ENCODE measurements at places on chromosomes 7 and 10.

GRCh38 chr10:92593619-92594588 is 974 bp downstream of the KIF11 start:
- DNase-seq, result no peak

DNA sequence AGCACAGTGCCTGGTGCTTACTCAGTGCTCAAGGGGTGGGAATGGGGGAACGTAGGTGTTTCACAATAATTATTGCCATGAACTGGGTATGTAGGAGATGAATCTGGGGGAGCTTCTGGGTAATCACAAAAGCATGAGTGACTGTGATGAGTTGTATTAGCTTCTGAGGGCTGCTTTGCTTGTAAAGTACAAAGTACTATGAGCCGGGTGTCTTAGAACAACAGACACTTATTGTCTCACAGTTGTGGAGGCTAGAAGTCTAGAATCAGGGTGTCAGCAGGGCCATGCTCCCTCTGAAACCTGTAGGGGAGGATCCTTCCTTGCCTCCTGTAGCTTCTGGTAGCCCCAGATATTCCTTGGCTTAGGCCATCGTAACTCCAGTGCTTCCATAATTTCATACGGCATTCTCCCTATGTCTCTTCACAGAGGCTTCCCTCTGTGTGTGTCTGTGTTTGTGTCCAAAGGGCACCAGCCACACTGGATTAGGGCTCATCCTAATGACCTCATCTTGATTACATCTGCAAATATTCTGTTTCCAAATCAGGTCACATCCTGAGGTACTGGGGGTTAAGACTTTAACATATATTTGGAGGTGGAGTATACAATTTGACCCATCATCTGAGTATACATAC is 84.8 kb upstream of the AGBL3 start:
- DNase-seq, result no peak

DNA sequence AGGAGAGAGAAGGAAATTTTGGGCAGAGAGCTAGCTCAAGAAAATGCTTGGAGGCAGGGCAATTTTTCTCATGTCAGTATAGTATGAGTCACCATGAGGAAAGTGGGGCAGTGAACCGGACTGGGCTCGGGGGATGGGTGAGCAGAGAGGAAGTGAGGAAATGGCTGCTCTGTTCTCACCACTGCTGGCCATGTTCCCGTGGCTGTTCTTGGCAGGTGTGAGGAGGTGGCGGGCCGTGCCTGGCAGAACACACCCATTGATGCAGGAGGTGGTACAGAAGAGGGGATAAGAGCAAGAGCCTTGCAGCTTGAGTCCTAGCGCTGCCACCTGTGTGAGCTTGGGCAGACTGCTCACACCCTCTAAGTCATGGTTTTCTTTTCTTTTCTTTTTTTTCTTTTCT is 304.4 kb upstream of the LYZL1 start:
- no peak for DNase-seq

- no peak for DNase-seq
These were observed 52.5 kb upstream of the NKX6-2 start for GRCh38 chr10:132838346-132838970.

DNA sequence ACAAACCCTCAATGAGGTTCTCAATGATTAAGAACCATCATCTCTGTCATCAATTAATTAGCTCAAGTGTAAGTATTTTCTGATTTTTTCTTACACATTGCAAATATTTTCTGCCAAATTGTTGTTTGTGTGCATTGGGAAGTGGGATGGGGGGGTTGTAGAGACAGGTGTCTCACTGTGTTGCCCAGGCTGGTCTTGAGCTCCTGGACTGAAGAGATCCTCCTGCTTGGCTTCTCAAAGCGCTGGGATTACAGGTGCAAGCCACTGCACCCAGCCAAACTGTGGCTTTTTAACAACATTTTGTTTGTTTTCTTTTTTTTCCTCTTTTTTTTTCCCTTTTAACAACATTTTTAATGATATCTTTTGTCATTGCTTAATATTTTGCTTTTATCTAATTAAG is 87.5 kb downstream of the AKR1D1 start:
- no peak for DNase-seq

- no peak for DNase-seq
These were observed 625.5 kb upstream of the GALNT17 start for GRCh38 chr7:70506434-70506833.

DNA sequence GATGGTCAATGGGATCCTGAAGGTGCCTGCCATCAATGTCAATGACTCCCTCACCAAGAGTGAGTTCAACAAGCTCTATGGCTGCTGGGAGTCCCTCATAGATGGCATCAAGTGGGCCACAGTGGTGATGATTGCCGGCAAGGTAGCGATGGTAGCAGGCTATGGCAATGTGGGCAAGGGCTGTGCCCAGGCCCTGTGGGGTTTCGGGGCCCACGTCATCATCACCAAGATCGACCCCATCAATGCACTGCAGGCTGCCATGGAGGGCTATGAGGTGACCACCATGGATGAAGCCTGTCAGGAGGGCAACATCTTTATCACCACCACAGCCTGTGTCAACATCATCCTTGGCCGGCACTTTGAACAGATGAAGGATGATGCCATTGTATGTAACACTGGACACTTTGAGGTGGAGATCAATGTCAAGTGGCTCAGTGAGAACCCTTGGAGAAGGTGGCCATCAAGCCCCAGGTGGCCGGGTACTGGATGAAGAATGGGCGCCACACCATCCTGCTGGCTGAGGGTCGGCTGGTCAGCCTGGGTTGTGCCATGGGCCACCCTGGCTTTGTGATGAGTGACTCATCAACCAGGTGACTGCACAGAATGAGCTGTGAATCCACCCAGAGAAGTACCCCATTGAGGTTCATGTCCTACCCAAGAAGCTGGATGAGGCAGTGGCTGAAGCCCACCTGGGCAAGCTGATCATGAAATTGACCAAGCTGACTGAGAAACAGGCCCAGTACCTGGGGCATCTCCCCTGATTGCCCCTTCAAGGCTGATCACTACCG is 63.0 kb upstream of the ANTXRL start:
- no peak for DNase-seq

- no peak for DNase-seq
These were observed 14.8 kb downstream of the TLX1 start for GRCh38 chr10:101145750-101146391.

GRCh38 chr10:127561647-127562046 is 12.5 kb downstream of the NPS start:
- DNase-seq, result no peak

DNA sequence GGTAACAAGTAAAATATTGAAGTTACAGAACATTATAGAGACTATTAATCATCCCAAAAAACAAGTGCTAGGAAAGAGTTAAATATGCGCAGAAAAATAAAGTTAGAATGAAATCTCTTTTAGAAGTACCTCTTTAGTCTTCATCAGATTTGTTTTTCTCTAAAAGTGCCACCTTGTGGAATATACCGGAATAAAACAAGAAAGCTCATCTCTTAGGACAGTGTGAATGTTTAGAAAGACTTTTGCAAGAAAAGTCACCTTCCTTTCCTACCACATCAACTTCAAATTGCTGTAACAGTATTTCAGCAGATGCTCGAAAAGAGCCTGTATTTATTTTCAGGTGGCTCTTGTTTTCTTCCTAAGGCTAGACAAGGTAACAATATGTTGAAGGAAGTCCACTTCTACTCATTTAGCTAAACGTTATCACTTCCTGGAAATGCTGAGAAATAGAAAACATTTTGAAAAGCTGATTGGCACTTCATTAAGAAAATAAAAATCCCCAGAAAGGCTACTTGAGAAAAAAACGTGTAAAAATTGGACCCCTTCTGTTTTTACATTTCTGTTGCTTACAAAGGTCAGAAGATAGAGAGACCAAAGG is 19.8 kb upstream of the FAM133B start:
- no peak for DNase-seq

DNA sequence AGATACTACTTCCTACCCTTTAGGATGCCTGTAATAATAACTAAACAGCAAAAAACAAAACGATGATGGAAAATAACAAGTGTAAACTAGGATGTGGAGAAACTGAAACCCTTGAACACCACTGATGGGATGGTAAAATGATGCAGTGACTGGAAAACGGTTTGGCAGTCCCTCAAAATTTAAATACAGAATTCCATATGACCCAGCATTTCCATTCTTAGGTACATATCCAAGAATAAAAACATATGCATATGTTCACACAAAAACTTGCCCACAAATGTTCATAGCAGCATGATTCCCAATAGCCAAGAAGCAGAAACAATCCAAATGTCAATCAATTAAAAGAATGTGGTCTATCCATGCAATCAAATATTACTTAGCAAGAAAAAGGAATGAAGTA is 25.8 kb downstream of the SMURF1 start:
- DNase-seq, result no peak

DNA sequence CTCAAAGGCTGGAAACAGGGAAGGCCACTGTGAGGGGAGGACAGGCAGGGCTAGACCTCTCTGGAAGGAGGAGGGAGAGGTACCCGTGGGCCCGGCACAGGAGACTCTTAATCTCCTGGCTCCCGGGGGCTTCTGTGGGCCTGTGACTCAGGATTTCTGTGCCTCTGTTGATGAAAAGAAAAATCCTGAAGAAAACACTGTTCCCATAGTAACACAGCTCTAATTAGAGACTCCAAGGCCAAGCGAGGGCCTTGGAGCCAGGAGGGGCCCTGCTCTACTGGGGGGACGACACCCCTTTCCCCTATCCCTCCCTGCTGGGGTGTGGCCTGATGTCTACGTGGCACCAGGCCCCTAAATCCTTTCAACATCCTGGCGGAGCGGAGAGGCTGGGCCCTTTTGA is 174.1 kb upstream of the TNRC18 start:
- no peak for DNase-seq

- no peak for DNase-seq
These were observed 287 bp downstream of the DCLRE1A start for GRCh38 chr10:113853578-113854012.

- no peak for DNase-seq
These were observed 200.9 kb downstream of the FAM107B start for GRCh38 chr10:14573666-14574261.

DNA sequence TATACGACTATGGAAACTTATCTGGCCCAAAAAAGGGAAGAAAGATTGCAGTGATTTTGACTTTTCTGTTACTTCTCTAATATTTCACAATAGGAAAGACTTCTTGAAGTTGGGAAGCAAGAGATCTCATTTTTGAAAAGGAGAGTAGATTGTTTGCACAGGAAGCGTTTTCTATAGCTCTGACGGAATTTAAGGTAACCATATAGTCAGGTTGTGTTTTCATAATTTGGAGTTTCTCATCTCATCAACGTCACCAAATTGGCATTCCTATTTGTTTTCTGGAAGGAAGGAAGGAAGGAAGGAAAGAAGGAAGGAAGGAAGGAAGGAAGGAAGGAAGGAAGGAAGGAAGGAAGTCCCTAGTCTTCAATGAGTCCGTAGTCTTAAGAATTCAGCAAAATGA is 732.0 kb downstream of the XPNPEP1 start:
- DNase-seq, result no peak

DNA sequence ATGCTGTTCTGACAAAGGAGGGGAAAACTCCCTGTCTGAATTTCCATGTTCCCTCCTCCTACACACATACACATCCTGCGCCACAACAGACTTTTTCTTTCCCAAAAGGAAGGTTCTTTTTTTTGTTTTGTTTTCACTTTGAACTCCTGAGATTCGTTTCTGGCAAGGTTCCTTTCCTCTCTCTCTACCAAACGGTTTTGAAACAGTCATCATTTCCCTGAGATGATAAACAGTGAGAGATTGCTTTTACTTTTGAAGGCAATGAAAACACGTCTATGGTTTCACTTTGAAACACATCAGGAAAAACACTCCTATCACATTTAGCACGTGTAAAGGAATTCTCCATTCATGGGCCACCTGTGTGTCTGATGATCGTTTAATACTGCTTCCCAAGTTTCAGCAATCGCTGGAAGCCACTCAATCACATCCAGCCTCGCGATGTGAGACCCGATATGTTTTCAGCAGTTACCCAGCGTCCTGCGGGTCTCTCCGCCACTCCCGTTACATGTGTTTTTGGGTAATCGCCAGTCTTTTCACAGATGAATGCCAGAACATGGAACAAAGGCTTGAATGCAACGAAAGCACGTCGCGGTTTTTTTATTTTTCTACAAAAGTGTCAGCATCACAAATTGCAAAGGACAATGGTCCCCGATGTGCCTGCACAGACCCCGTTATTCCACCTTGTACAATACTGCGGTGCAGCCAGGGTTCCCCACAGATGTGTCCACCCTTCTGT is 62.8 kb upstream of the CUX1 start:
- no peak for DNase-seq

GRCh38 chr7:421136-421991 is 98.3 kb downstream of the PDGFA start:
- no peak for DNase-seq

DNA sequence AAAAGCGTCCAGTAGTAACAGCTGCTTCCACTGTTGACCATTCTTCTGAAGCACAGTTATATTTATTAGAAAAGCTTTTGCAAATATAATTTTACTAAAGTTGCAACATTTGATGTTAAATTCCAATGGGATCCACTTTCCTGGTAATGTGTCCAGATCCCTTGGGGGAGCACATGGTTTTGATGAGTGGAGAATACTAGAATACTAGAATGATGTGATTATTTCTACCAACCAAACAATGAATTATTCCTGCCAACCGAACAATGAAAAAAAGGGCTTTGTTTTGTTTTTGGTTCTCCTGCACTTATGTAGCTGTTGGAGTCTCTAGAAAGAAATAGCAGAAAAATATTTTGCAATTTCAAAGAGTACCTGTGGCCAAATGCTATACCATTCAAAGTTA is 59.1 kb downstream of the BPGM start:
- DNase-seq, result no peak

DNA sequence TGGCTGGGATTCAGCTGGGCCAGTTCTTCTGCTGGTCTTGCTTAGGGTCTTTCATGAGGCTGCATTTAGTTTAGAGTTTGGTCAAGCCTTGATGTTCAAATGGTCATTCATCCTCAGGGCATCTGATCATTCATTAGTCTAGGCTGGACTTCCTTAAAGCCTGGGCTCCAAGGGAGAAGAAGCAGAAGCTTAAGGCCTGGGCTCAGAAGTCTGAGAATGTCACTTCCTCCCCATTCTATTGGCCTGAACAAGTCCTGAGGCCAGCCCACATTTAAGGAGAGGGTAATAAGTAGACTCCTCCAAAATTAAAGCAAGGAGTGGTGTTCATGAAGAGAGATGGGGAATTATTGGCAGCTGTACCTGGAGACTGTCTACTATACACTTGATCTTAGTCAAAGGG is 193.2 kb upstream of the HABP2 start:
- DNase-seq, result no peak

- DNase-seq, result no peak
These were observed 12.3 kb upstream of the MYPN start for GRCh38 chr10:68096913-68097516.

GRCh38 chr7:24834128-24834798 is 77.0 kb upstream of the GSDME start:
- DNase-seq, result no peak
